ENCODE measurements at places on chromosomes 6 and 20. TPM values are rescaled to one million over a fixed set of nuclear protein-coding genes. Genes with fewer than 3 reads are reported as not detected.
A peak's percentile ranks its signal among the peaks of the same experiment; 100 is the strongest.

DNA sequence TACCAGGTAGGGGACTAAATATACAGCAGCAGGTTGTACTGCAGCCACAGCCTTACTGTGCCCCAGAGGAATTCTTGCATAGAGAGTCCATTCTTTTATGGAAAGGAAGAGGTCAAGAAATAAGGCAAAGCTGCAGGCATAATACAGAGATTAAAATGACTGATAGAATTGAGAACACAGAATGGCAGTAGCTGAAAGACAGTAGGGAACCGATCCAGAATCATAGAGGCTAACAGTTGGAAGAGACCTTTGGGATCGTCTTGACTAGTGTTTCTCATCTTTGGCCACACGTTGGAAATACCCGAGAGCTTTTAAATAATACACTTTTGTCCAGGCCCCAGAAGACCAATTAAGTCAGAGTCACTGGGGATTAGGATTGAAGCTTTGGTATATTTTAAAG, 492.6 kb upstream of the SOX4 start:
- no peak for DNase-seq

DNA sequence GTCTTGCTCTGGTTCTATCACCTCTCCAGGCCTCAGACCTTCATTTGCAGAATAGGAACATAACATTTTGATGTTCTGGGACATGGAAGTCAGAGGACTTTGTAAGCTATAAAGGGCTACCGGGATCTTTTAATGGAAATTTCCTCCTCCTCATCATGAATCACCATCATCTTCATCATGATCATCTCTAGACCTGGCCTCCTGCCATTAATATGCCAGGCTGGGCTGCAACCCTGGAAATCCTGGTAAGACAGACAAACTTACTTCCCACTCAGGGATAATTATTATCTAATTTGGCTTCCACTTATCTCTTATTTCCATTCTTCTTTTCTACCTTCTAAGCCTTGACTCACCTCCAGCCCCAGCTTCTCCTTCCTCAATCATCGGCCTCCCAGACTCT, 41.0 kb upstream of the MRPS18A start:
- no peak for DNase-seq

DNA sequence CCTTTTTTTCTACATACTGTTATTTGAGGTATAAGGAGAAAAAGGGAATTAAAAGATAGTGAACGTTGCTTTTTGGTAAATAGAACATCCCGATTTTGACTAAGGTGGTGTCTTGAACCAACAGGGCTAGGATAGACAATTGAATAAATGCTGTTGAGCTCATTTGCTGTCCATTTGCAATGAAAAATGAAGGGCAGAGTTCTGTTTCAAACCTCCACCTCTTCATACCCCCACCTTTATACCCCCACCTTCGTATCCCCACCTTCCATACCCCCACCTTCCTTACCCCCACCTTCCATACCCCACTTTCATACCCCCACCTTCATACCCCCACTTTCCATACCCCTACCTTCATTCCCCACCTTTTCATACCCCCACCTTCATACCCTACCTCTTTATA, 93.4 kb upstream of the NAA20 start:
- no peak for DNase-seq

DNA sequence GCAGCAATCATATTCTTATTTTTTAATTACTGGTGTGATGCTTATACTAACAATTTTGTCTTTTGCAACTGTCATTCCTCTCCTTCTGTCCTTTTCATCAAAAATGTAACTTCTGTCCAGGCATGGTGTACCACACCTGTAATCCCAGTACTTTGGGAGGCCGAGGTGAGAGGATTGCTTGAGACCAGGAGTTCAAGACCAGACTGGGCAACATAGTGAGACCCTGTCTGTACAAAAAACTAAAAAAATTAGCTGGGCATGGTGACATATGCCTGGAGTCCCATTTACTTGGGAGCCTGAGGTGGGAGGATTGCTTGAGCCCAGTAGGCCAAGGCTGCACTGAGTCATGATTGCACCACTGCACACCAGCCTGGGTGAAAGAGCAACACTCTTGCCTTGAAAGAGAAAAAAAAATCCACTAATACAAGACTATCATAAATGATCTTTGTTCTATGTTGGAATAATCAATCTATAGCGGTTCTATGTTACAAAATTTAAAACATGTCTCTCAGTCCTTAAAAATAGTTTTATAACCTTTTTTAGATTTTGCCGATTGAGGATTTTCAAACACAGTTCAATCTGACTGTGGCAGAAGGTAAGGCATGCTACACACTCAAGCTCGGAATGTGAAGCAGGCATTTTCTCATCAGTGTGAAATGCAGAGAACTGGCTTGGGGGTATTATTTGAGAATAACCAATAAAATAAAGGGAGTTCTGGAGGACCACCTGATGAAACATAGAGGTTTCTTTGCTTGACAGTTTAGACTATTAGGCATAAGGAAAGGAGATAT, 70.4 kb downstream of the ENPP1 start:
- DNase-seq: peak; percentile 7

DNA sequence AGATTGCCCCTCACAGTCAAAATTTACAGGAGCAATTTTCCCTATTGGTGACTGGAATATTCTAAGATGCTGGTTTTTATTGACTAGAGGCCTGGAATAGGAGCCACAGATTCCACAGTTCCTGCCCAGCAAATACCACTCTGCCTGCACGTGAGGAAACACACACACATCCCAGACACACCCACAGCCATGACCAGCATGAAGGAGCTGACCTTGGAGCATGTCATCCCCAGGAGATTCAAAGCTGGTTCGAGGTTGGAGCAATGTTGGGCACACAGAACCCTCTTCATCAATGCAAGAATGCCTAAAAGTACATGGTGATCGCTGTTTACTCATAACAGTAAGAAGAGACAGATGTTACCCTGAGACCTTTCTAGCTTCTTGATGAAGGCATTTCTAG, 244.6 kb upstream of the FOXQ1 start:
- DNase-seq: no peak

The UBR2 gene
- 23.1 TPM for total RNA-seq

- DNase-seq: no peak
These were observed 68.7 kb upstream of the MYL9 start for GRCh38 chr20:36472637-36473090.

DNA sequence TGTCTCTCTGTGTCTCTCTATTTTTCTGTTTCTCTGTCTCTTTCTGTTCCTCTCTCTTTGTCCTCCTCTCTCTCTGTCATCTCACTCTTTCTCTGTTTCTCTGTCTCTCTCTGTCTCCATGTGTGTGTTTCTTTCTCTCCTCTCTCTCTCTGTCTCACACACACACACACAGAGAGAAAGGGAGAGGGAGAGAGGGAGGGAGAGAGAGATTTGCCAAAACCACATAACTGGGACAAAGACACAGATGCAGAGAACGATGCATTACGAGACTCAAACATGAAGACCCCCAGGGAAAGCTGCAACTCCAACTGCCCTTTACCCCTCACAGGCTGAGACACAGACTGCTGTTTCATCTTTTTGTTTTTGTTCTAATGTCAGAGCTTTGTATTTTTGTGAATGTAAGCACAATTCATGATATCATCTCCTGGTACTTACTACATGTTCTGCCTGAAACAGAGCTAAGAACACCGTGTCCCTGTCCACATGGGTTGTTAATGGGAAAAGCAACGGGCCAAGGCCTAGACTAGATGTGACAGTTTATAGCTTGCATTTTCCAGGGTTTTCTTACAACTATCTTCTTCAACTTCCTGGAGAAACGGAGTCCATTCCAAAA, 177.1 kb upstream of the ARID1B start:
- DNase-seq: no peak

GRCh38 chr20:34362502-34363061, 491 bp upstream of the ITCH start:
- no peak for DNase-seq

- no peak for DNase-seq
These were observed 57.9 kb downstream of the GJA10 start for GRCh38 chr6:89952105-89952671.

DNA sequence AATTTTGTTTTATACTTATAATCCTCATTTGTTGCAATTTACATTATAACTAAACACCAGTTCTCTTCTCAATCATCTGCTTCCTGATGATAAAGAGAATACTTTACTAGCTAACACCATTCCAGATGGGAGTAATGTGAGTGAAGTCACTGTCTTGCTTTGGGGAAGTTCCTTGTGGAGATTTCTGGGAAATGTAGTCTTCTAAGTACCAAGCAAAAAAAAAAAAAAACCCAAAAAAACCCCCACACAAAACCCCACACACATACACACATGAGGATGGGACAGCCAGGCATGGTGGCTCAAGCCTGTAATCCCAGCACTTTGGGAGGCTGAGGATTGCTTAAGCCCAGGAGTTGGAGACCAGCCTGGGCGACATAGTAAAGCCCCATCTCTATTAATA, 2.2 kb upstream of the SNPH start:
- no peak for DNase-seq

DNA sequence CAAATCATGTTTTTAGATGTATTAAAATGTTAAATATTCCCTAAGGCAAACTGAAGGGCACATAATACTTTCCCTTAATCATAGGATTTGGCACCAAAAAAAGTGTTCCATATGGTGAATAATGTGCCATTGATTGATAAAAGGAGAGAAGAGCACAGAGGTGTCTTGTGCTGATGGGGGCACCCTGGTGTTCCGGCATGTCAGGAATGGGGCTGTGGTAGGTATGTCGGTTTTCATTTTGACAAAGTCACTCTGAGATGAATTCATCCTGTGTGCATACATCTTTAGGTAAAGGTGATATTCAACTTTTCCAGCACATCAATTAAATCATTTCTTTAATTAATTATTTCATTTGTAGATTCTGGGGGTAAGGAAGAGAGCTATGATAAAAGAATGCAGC, 36.8 kb downstream of the CENPW start:
- DNase-seq: no peak
